Natural killer cell (primary cell): ENCODE measurements at places on chromosomes 3 and 15. TPM values are rescaled to one million over a fixed set of nuclear protein-coding genes. Genes with fewer than 3 reads are reported as not detected.

The PLOD2 gene
- not detected for total RNA-seq

GRCh38 chr3:101811875-101812274, 32.9 kb downstream of the NXPE3 start:
- H3K27me3 ChIP-seq, result no peaks in the 10 kb centered on the region
- H3K4me3 ChIP-seq, result no peak overlapping the region
- peaks cover 2% of the 10 kb centered on the region for H3K4me1 ChIP-seq
- H3K27ac ChIP-seq, result no peak overlapping the region

GRCh38 chr15:66653852-66654251, 48.2 kb upstream of the SMAD6 start:
- H3K27me3 ChIP-seq, result no peaks in the 10 kb centered on the region
- DNase-seq, result no peak
- no peak overlapping the region for H3K27ac ChIP-seq
- H3K36me3 ChIP-seq, result no peaks in the 10 kb centered on the region

GRCh38 chr3:116057400-116058006, 387.8 kb downstream of the LSAMP start:
- H3K27me3 ChIP-seq, result no peaks in the 10 kb centered on the region
- DNase-seq, result no peak
- no peak overlapping the region for H3K27ac ChIP-seq
- H3K4me3 ChIP-seq, result no peak overlapping the region

GRCh38 chr3:147943265-147943945, 534.2 kb downstream of the ZIC1 start:
- no peaks in the 10 kb centered on the region for H3K4me1 ChIP-seq
- DNase-seq, result no peak
- no peaks in the 10 kb centered on the region for H3K36me3 ChIP-seq
- no peak overlapping the region for H3K27ac ChIP-seq

DNA sequence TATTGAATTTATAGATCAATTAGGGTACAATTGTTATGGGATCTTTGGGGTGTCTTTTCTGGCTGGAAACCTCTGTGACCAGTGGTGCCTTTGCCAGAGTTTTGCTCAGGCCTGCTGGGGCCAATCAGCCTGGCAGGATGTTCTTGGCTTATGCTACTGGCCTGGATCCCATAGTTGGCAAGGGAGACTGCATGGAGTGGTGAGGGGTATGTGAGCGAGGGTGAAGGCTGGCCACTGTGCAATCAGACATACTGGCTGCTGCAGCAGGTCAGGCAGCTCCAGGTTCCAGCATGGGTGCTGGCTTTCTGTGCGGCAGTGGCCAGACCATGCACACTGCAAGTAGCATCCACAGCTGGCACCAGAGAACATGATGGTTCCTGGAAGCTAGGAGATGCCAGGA, 1053.2 kb upstream of the GBE1 start:
- no peaks in the 10 kb centered on the region for H3K36me3 ChIP-seq
- no peak overlapping the region for H3K27ac ChIP-seq
- H3K27me3 ChIP-seq, result no peaks in the 10 kb centered on the region
- H3K4me1 ChIP-seq, result no peaks in the 10 kb centered on the region

The GOLGA8A gene
- 265 TPM for total RNA-seq

The SEMA3F gene
- total RNA-seq, result 0.16 TPM

The TMC3 gene
- total RNA-seq, result not detected
